ENCODE measurements at places on chromosomes 12 and 14.

- DNase-seq, result no peak
Observed at GRCh38 chr12:115370650-115371049, 686.7 kb upstream of the TBX3 start.

- DNase-seq, result no peak
Observed at GRCh38 chr12:70366581-70367257, 629 bp downstream of the KCNMB4 start.

DNA sequence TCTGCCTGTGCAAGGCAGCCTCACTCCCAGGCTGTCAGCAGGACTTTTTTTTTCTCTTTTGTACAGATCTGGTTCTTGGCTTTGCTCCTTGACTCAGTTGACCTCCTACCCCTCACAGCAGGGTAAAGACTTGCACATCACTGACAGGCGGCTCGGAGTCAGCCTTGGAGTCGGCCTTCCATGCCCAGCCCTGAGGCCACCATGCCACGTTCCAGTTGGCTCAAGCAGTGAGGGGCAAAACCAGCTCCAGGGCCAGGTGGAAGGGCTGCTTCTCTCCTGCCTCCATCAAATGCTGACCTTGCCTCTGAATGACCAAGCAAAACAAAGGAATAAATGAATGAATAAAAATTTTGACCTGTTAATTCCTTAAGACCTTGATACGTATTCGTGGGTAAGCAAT lies 27.6 kb downstream of the JAG2 start:
- no peak for DNase-seq

DNA sequence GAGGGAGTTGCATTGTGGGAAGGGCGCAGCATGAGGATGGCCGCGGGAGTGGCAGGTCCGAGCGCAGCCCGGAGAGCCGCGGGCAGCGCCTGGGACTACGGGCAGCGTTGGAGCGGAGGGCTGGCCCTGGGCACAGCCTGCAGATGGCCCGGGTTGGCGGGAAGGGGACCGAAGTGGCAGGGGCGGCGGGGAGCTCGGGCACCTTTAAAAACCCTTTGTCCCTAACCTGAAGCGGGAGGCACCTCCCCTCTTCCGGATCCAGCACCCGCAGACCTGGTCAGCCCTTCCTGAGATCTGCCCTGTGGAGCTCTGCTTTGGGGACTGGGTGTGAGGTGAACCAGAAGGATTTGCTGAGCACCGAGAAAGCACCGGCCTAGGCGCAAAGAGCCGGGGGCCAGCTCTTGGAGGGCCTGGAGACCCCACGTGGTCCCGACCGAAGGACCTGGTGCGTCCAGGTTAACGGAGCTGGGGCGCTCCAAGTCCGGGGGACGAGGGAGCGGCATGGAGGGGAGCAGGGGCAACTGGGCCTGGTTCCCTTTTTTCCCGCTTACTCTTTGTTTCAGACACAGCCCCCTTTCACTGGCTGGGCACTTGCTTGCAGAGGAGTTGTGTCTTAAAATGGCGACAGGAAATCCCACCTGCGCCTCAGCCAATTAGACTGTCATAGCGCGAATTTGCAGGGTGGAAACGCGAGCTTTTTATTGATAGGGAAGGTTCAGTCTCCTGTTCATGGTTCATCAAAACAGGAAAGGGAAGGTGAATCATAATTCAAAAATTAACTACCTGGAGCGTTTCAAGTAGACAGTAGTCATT lies 792 bp upstream of the SLC38A1 start:
- DNase-seq, result peak; percentile 46

GRCh38 chr12:126201981-126202537 lies 1136.8 kb downstream of the AACS start:
- DNase-seq, result no peak

DNA sequence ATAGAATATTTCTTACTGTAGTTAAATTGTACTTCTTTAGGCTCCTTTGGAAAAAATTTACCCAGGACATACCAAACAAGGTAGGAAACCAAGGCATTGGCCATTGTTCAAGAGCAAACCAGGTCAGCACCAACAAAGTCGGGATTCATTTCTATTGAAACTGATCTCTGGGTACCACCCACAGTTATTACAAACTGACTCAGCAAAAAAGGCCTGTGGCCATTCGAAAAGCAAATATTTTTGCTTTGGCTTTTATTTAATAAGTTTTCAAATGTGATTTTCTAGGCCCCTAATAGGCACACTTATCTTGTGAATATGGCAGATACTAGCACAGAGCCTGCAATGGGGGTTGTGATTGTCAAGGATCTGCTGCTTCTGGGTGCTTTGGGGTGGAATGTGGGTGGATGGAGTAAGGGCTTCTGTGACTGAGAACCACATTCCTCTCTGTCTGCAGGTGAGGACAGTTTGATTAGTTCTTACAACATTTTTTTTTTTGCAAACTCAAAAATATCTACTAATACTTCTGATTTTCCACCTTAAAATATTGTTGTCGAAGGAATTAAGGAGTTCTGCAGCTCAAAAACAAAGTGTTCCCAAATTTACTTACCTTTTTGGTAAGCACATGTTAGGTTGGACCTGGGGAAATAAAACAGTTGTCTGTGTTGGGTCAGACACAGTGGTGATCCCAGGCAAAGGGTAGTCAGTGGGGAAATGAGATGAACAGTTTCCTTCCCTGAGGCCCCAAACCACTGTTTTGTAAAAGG lies 45.1 kb downstream of the FLRT2 start:
- DNase-seq, result no peak

GRCh38 chr12:130236446-130236845 lies 74.2 kb downstream of the FZD10 start:
- DNase-seq, result no peak

DNA sequence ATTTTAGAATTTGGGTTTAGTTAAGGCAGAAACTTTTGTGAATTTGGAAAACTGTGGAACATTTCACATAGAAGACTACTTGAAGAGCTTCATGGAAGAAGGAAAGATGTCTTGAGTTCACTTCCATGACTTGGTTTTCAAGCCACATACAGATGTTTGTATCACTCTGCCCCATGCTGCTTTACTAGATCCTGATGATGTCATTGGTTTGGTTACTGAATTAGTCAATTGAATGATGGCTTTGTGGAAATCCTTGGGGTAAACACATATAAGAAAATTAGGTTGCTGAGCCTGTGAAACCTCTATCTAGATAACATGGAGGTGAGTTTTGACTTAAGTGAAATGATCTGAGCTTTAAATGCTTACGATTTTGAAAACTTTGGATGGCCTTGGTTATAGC lies 90.6 kb downstream of the LRRK2 start:
- DNase-seq, result no peak

DNA sequence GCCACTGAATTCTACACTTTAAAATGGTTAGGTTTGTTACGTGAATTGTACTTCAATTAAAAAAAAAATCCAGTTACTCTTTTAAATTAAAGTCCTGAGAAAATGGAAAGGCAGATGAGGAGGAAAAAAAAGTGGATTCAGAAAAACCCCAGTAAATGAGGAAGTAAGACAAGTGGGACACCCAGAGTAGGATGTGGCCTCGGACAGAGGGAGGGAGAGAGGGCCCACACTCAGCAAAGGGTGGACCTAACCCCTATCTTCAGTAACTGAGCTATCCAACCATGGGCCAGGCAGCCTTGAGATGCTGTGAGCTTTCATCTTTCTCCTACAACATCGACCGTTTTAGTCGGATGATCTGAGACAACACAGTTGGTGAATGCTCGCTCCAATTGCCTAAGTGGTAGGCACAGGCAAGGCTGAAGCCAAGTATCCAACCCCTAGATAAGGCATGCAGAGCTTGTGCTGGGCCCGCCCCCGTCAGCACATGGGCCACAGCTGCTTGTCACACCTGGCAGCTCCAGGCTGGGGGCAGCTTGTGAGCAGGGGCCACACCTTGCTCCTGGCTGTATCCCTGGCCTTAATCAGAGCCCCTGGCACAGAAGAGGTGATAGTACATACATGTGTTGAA lies 142.1 kb downstream of the TTC7B start:
- no peak for DNase-seq

GRCh38 chr12:10405294-10405693 lies 4.3 kb downstream of the KLRC4 start:
- no peak for DNase-seq

- no peak for DNase-seq
Observed at GRCh38 chr12:96249196-96250118, 55.3 kb downstream of the ELK3 start.

DNA sequence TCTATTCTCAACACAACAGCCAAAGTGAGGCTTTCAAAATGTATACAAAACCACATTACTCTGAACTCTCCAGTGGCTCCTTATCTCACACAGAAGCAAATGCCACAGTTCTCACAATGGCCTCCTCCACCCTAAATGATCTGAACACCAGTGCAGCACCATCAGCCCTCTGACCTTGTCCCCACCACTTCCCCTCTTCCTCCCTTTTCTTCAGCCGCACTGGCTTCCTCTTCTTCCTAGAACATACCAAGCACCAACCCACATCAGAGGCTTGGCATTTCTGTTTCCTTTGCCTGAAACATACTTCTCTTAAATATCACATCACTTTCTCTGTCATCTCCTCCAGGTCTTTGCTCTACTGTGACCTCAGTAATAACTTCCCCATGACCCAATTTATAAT lies 66.3 kb downstream of the GPR135 start:
- no peak for DNase-seq

GRCh38 chr12:52054833-52055730 lies 3.8 kb downstream of the NR4A1 start:
- no peak for DNase-seq

DNA sequence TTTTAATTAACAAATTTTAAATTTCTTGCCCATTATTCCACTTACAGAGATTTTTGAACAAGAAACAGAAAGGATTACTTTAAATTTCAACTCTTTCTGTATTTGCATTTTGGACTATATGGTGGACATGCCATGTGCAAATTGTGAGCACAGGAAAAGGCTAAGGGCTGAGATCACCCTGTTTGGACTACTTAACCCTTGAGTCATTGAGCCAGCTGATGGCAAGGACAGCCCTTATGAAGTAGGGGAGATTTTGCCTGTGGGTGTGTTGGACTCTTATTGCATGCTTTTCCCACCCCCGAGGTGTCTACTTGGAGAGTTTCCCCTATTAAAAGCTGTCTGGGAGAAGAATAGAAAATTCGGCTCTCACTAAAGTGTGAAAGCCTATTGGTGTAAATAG lies 17.2 kb downstream of the DERA start:
- no peak for DNase-seq

DNA sequence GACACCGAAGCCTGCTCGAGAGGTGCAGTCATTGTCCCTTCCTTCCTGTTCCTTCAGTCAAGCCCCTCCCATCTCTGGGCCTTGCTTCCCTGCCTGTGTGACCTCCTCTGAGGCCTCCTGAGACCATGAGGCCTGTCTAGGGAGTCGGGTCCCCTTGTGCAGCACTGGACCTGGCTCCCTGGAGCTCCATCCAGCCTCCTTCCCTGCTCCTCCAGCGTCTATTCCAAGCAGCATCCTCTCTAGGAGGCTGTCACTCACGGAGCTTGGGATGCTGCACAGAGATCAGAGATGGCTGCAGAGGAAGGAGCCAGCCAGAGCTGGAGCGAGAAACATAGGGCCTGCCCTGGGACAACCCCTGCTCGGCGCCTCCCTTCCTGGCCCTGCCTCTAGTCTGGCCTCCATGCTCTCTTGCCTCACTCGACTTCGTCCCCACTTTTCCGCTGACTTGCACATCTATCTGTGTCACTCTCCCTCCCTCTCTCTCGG lies 142.7 kb downstream of the BCL11B start:
- no peak for DNase-seq

DNA sequence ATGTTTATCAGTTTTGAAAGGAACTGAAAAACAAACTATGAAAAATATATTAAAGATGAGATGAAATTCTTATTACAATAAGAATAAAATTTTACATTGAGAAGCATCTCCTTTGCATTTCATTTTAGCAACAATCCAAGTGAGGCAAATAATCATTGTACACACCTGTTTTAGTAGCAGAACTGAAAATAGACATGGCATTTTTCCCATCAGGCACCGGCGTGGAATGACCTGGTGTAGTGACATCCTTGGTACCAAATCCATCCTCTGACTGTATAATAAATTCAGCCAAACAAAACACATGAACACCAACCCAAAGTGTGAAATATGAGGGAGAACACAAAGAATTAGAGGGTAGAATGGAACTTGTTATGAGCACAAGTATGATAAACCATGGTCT lies 271.4 kb downstream of the MED13L start:
- no peak for DNase-seq

- no peak for DNase-seq
Observed at GRCh38 chr12:123094349-123095077, 56.4 kb downstream of the PITPNM2 start.

GRCh38 chr14:56797003-56797568 lies 13.2 kb downstream of the OTX2 start:
- DNase-seq, result no peak

DNA sequence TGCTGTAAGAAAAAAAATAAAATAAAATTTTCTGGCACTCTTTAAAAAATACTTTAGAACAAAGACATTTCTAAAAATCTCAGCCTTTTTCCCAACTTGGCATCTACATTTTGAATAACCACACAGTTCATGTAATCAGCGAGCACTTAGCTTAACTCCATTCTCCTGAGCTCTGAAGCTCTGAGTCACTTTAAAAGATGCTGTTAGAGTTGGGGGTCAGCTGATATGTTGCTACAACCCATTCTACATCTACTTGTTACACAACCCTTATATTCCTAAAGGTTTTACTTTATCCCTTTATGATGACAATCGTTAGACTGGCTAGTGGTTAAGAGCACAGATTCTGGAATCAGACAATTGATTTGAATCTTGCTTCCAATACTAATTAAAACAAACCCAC lies 48.3 kb downstream of the SLC41A2 start:
- DNase-seq, result no peak

- no peak for DNase-seq
Observed at GRCh38 chr14:38507299-38507698, 251.4 kb upstream of the CLEC14A start.

DNA sequence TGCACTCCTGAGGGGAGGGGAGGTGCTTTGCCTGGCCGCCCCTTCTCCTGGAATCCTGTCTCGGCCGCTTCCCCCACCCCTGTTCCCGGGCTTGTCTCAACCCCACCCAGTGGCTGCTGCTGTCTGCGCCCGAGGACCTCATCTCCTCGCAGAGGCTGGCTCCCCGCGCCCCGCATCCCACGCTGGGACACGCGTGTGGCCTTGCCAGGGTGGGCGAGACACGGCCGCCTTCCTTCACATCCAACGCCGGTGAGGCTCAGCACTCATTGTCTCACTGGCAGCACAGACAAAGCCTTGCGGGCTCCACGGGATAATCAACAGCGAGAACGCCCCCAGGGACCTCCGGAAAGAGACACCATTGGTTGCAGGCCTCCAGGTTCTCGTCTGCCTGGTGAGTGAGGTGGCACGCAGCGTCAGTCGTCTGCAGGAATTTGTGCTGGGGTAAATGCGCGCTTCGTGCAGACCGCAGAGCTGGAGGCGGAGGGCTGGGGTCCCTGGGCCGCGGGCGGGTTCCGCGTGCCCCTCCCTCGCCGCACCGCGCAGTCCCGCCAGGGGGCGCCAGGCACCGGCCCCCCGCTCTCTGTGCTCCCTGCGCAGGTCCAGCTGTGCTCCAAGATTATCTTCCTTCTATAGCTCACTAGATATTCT lies 26.8 kb downstream of the CCDC177 start:
- DNase-seq, result no peak

DNA sequence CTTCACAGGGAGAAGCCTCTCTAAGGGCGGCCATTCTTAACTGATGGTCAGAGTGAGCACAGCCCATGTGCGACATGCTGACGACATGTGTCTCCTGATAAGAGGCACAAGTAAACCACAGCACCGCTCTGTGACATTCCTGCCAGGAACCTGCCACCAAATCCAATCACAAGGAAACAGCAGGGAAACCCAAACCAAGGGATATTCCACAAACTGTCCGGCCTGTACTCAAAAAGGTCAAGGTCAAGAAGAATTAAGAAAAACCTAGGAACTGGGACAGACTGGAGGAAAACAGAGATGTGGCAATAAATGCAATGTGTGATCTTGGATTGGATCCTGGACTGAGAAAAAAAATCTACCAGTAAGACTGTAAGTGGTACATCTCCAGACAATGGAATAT lies 91.9 kb downstream of the SYNE3 start:
- DNase-seq, result no peak
